ENCODE measurements at places on chromosomes 7 and 10.

DNA sequence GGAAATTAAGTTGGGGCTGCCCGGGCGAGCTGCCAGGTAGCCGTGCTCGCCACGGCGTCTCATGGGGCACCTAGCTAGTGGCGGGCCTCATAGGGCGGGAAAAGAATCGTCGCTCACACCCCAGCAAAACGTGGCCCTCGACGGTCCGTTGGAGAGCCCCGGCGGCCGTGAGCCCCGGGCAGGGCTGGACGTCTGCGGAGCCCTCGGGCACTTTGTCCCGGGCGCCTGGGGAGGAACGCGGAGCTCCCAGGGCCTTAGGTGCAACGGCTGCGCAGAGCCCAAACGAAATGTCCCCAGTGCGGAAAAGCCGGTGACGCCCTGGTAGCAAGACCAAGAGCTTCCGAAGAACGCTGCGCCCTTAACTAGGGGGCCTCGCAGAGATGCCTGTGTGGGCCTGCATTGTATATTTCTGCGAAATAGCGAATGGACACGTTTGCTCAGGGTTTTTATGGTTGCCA, 866 bp upstream of the SFMBT2 start:
- DNase-seq, result no peak

- no peak for DNase-seq
These were observed 239.6 kb upstream of the SLC26A5 start for GRCh38 chr7:103685646-103686045.

DNA sequence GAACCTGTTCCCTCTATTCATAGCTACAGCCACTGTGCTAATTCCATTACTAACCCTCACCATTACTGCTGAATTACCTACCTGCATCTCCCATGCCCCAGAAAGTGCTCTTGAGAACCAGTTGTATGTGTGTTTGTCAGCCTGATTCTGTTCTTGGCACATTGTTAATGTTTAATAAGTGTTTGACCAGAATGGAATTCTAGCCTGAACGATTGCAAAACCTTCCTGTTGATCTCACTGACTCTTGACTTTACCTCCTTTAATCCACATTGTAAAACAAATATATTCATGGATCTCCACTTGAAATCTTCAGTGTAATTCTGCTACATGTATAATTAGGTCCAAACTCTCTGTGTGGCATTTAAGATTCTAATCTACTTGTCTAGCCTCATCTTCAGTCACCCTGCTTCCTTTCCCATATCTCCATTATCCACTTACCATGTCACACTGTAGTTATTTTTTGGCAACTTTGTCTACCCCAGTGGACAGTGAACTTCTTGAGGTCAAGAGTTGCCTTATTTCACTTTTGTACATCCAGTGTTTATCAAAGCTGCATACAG, 4.9 kb downstream of the ZNF277 start:
- no peak for DNase-seq

GRCh38 chr10:14478604-14479003, 147.9 kb upstream of the FRMD4A start:
- DNase-seq, result peak; percentile 48

DNA sequence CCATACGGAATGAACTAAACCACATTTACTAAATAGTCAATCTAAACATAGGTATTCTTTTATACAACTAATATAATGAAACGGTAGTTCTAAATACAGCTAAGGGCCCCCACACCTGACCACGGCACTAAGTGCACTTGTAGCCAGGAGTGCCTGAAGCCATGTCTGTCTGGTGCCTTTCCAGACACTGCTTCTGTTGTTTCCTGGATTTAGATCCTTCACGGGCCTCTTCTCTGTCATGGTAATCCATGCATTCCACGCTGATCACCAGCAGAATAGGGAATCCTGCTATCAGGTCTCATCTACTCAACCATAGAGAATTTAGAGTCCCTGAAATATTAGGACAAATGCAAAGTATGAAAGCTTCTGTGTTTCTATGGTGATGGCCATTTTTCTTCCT, 37.8 kb downstream of the OSBPL3 start:
- no peak for DNase-seq

GRCh38 chr10:1169981-1170866, 114.0 kb downstream of the WDR37 start:
- DNase-seq, result no peak

GRCh38 chr10:129765664-129766550, 198.2 kb downstream of the EBF3 start:
- no peak for DNase-seq

DNA sequence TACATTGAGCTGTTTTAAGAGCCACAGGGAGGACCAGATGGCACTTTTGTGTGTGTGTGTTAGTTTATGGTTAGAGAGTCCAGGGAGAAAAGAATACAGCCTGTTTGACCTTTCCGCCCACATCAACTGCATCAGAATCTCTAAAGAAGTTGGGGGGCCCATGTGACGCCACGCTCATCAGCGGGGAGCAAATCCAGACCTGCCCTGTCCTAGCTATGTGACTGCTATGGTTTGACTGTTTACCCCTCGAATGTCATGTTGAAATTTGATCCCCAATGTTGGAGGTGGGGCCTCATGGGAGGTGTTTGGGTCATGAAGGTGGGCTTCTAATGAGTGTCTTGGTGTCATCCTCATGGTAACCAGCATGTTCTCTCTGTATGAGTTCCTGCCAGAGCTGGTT, 128.0 kb downstream of the ADRA2A start:
- DNase-seq, result no peak

- DNase-seq, result no peak
These were observed 152.4 kb upstream of the ADO start for GRCh38 chr10:62652114-62652513.

GRCh38 chr7:116087291-116087690, 56.7 kb upstream of the TFEC start:
- DNase-seq, result no peak

DNA sequence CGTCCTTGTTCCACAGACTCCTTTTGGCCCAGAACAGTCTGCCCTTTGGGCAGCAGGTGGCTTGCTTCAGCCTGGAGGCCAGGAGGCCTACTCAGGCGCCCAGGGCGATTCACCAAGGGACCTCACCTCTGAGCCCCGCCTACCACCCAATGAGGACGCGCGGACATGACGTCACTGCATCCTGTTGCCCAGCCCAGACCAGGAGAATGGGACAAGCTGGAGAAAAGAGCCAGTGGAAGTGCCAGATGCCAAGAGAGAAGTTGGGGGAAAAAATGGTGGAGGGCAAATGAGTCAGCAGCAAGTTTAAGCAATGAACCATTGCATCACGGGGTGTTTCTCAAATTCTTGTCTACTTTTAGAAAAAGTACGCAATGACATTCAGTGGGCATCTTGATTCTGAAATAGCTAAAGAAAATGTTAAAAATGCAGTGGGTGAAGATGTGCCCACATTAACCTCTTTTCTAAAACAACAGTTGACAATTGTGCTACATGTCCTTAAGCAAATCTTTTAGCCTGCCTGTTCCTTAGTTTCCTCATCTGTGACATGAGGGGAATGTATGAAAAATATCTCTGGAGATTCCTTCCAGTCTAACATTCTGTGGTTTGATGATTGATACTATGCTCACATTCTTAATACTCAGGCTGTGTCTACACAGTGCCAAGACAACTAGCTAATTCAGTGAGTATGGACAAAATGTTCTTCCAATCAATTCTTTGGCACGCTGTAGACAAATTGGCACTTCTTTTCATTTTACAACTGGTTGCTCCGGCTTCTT, 23.9 kb upstream of the LEP start:
- DNase-seq, result no peak

DNA sequence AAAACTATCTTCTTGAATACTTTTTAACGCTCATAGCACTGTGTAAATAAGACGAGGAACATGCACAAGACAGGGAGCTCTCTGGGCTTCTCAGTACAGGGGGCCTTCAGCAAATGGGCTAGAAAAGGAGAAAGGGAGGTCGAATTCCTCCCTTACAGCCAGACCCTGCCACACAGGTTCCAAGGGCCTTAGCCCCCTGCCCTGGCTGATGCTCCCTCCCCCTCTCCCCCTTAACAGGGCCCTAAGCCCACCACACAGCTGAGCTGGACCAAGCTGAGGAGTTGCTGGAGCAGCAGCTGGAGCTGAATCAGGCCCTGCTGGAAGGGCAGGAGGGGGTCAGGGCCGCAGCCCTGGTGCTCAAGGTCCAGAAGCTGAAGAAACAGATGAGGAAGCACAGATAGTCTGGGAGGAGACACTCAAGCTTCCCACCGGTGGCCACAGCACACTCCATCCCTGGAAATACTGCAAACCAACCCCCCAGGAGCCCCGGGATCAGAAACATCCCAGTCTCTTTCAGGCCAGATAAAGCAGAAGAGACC, 153.9 kb downstream of the SNX13 start:
- no peak for DNase-seq

DNA sequence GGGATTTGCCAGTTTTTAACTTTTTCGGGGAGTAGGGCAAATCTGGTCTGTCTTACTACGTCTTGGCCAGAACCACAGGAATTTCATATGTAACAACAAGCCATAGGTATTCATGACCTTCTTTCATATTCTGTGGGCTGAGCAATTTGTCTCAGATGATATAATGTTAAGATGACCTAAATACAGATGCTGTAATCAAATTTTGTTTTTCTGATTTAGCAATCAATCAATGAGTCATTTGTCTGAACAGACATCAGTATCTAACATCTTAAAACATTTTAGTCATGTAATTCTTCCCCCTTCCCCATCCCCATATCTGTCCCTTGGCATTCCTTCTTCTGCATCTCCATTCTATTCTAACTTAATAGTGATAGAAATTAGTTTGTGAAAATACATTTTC, 24.8 kb upstream of the NME8 start:
- DNase-seq, result no peak

- no peak for DNase-seq
These were observed 345.6 kb upstream of the LRGUK start for GRCh38 chr7:133781486-133782090.

GRCh38 chr7:107661081-107661864, 645 bp downstream of the SLC26A4 start:
- no peak for DNase-seq

- DNase-seq, result no peak
These were observed 43.7 kb upstream of the WASL start for GRCh38 chr7:123792547-123792946.

DNA sequence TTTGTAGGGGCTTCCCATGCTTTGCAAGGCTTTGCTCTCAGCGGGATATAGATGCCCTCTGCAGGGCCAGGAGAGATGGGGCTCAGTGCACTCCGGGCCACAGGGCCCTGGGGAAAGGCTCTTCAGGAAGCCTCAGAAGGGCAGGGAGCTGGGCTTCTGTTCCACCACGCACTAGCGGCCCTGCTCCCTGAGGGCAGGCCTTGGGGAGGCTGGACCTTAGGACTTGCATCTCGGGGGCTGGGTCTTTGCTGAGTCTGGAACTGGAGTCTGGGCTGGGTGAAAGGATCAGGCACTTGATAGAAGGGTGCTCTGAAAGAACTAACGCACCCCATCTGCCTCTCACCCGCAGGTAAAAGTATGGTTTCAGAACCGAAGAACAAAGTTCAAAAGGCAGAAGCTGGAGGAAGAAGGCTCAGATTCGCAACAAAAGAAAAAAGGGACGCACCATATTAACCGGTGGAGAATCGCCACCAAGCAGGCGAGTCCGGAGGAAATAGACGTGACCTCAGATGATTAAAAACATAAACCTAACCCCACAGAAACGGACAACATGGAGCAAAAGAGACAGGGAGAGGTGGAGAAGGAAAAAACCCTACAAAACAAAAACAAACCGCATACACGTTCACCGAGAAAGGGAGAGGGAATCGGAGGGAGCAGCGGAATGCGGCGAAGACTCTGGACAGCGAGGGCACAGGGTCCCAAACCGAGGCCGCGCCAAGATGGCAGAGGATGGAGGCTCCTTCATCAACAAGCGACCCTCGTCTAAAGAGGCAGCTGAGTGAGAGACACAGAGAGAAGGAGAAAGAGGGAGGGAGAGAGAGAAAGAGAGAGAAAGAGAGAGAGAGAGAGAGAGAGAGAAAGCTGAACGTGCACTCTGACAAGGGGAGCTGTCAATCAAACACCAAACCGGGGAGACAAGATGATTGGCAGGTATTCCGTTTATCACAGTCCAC, 5.4 kb downstream of the EMX2 start:
- no peak for DNase-seq

DNA sequence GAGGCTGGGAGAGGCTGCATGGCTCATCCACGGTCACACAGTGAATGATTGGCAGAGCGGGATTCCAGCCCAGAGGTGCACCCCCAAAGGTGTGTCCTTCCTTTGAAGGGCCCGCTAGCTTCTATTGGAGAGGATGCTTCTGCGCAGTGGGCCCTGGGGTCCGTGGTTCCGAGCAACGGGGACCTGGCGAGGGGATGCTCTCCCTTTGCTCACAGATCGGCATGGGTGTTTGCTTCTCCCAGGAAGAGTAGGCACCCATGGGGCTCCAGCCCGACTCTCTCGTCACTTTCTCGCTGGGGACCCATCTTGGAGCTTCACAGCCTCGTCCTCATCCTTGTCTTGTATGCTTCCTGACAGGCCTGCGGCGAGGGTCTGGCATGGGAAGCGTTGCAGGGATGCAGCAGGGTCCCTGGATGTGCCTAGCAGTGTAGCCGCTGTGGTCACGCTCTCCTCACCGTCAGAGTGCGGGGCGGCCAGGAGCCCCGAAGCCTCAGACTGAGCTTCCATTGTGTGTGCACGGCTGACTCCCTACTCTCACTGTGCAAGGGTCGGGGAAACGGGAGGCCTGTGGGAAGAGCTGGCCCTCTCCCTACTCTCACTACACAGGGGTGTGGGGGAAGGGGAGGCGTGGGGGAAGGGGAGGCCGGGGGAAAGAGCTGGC, 538.5 kb upstream of the FOXK1 start:
- no peak for DNase-seq

DNA sequence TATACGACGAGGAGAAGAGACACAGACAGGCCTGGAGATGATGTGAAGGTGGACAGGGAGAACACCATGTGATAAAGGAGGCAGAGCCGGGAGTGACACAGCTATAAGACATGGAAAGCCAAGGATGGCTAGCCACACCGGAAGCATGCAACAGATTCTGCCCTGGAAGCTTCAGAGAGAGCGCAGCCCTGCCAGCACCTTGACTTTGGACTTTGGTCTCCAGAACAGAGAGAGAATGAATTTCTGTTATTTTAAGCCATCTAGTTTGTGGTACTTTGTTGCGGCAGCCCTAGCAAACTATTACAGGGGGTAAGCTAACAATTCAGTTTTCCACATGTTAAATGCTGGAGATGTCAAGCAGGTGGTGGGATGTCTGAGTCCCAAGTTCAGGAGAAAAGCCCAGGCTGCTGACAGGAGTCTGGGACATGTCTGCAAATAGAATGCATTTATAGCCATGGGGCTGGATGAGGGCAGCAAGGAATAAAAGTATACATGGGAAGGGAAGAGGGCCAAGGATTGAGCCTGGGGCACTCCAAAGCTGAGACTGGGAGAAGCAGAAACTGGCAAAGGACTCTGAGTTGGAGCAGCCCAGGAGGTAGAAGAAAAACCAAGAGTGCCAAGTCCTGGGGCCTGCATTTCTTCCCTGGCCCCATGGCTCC, 65.1 kb downstream of the ATXN7L1 start:
- DNase-seq, result no peak

DNA sequence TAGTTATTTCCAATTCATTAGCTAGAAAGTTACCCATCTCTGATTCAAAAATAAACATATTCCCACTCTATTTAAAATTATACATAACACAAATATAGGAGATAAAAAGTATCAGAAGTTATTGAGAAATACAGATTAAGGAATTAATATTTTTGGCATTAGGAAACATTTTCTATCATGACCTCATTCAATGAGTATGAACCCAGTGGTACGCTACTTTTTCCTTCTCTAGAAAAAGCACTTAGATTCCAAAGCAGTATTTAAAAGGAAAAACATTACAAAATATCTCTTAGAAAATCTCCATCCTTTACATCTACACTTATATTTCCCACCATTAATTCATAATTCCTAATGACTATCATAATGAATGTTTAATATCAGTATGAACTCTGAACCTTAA, 240.6 kb upstream of the GNAI1 start:
- no peak for DNase-seq

Measured in hypothalamus (tissue), 51 donors.